ENCODE measurements at places on chromosomes 2 and 18.

GRCh38 chr2:153519257-153519875 lies 40.8 kb upstream of the RPRM start:
- peak; percentile 53 for DNase-seq

DNA sequence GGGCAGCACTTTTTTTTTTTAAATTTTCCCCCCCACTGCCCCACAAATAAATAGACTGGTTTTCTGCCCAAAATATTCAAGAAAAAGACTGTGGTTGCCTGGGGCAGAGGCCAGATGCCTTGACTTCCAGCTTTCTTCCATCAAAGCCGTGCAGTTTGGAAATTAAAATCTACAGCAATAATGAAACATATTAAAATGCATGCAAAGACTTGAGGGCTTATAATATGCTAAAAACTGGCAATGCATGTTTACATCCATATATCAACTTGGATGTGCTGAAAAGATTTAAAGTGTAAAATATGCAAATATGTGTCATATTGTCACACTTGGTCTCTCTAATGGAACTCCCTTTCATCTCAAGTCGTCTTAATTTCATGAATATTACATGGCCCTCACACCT lies 2036.2 kb upstream of the PIK3C3 start:
- no peak for DNase-seq

DNA sequence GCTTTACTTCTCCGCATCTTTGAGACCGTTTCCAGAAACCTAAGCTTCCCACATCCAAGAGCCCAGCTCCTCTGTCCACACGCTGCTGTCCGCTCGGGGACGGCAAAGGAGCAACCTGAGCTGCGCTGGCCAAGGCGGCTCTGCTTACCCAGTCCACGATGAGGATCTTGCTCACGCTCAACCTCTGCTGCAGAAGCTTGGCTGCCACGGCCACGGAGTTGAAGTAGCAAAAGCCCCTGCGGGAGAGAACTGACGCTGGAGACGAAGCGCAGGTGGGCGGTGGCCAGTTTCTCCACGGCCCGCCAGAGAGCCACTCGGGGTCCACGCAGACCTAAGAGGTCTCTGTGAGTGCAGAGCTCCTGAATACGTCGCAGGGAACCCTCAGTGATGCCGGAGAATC lies 236.1 kb downstream of the TWIST2 start:
- no peak for DNase-seq

GRCh38 chr2:3399381-3399780 lies 19.9 kb downstream of the TRAPPC12 start:
- no peak for DNase-seq

DNA sequence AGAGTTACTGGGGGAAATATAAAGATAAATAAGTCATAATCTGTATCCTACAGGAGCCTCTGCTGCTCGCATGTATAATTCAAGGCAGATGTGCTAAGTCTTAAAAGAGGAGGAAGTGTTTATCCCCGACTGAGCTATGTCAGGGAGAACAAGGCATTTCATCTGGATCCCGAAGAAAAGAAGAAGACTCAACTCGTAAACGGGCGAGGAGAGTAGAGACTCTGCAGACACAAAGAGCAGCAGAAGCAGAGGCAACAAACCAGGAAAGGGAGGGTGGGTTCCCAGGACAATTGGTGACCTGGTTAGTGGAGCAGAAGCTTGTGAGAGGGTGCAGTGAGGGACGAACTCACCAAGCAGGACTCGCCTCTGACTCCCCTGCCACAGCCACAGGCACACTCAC lies 368.6 kb downstream of the EIPR1 start:
- DNase-seq: no peak

GRCh38 chr2:220469201-220469600 lies 841.8 kb downstream of the SLC4A3 start:
- no peak for DNase-seq

DNA sequence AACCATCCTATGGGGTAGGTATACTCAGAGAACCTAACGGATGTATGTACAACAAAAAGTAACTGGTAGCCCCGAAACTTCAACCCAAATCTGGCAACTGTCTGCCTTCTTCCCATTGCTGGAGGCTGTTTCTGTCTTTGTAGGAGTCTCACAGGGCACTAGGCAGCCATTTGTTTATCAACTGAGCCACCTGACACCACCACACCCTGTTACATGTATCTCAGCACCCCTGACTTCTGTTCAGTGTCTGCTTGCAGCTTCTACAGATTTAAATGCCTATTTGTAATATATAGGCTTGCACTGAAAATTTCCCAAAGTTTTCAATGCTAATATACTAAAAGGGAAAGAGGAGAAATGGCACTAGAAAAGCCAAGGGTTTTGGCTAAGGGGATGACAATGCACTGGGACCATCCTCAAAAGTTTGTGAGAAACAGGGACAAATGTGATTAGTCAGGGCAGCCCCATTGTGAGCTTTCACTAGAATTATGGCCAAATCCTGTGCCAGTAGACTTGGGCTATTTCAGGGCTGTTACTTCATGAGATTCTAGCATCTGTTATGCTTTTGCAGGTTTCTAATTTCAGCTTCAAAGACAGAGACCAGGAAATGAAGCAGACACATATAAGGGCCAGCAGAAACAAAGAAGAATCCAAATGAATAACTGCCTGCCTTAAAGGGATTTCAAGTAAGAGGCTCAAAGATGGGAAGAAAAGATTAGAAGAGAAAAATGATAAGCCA lies 103.3 kb downstream of the MYO5B start:
- no peak for DNase-seq

DNA sequence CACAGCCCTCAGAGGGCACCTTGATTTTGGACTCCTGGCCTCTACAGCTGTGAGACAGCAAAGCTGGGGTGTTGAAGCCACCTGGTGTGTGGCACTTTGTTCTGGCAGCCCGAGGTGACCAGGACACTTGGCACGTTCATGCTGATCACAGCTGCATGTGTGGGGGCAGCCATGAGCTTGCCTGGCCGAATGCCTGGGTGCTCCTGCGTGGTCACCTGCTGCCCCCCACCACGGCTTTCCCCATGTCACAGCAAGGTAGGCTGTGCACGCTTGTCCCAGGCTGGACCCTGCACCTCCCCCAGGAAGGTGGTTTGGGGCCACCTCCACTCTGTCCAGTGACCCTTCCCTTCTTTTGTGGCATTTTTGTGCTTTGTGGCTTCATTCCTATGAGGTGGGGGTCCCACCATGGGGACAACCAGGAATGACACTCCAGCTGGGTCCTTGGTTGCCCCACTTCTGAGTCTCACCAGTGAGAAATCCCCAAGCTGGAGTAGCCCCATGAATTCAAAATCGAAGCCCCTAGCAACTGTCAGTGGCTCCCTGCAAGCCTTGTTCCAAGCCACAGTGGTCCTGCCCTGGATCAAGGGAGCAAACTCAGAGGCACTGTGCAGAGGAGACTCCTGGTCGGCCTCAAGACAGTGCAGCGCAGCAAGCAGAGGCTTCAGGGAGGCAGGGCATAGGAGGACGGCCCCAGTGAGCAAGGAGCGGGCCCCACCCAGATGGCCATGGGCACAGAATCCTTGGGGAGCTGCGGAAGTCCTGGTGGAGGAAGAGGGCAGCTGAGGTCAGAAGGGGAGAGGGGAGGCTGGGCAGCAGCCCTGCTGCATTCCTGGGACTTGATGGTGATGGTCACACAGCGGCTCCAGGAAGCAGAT lies 121.4 kb upstream of the HS6ST1 start:
- no peak for DNase-seq

- DNase-seq: no peak
These were observed 32.4 kb downstream of the NGEF start for GRCh38 chr2:232980683-232981082.

GRCh38 chr18:9838144-9838877 lies 47.5 kb upstream of the TXNDC2 start:
- DNase-seq: no peak

DNA sequence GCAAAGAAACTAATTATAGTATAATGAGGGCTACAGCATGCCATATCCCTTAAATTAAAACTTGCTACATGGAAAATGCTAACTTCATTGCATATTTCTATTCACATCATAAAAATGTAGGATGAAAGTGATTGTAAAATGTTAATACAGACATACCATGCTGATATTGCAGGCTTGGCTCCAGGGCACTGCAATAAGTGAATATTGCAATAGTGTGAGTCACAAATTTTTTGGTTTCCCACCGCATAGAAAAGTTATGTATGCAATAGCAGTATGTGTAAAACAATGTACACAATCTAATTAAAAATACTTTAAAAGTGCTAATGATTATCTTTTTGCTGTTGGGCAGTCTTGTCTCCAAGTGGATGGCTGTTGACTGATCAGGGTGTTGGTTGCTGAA lies 162.1 kb downstream of the CD8B2 start:
- DNase-seq: no peak

DNA sequence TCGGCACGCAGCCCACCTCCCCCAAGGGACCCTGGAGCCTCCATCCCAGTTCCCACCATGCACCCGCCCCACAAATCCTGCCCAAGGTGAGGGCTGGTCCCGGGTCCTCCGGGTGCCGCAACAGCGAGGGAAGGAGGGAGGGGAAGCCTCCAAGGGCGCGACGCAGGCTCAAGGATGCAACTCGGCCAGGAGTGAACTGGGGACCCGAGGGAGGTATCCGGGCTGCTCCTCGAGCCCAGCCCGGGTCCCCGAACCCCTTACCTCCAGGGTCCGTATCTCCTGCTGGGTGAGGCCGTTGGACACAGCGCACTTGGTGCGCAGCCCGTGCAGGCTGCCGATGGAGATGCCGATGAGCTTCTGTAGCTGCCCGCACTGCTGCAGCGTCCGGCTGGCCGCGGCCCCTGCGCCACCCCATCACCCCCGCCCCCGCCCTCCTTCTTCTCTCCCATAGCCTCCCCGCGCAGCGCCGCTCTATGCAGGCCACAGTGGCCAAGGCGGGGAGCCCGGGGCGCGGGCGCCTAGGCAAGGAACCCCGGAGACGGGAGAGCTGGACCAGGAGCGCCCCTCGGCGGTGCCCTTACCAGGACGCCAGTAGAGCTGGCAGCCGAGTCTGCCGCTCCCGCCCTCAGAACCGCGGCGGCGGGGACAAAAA lies 124.1 kb downstream of the ANKRD30BL start:
- peak; percentile 8 for DNase-seq

DNA sequence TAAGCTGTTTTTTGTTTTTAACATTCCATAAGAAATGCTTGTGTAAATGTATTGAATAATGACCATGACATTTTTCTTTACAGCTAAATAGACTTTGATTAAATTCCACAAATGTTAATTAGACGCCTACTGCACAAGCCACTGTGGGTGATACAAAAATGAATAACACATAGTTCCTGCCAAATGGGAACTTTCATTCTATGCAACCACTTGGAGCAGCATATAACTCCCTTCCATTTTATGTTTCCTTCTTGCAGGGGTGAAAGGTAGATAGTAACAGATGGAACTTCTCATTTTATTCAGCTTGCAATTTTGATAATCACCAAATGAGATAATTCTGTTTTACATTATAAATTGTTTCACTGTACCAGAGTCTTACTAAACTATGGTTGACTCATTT lies 70.0 kb upstream of the THUMPD2 start:
- DNase-seq: no peak

- DNase-seq: no peak
These were observed 74.9 kb upstream of the MYL1 start for GRCh38 chr2:210389856-210390255.

DNA sequence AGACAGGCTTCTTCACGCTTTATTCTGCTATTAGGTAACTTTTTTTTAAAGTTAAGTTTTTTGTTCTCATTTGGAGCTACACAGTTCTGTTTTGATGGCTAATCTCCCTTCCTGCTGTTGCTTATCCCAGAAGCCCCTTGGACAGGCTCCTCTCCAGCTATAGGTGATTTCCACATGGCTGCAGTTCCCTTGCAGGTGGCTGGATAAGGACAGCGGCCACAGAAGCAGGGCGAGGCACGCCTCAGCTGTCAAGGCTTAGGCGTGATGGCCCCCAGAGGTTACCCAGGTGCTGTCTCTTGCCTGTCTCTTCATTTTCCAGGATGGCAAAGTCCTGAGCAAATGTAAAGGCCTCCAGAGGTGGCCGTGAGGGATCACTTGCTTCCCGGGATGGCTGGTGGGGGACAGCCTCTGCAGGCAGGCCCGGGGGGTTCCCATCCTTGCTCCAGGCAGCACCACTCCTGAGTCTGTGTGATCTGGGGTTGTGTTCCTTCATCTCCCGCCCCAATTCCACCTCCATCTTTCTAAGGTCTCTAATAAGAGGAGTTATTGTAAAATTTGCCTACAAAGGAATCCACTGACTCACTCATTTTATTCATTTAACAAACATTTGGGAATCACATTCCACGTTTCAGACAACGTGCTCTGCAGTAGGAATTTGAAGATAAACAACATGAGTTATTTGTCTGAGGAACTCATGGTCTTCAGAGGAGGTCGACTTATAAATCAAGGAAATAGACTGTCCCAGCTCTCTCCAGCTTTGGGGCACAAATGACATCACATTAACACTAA lies 53.4 kb downstream of the NAPG start:
- DNase-seq: no peak

DNA sequence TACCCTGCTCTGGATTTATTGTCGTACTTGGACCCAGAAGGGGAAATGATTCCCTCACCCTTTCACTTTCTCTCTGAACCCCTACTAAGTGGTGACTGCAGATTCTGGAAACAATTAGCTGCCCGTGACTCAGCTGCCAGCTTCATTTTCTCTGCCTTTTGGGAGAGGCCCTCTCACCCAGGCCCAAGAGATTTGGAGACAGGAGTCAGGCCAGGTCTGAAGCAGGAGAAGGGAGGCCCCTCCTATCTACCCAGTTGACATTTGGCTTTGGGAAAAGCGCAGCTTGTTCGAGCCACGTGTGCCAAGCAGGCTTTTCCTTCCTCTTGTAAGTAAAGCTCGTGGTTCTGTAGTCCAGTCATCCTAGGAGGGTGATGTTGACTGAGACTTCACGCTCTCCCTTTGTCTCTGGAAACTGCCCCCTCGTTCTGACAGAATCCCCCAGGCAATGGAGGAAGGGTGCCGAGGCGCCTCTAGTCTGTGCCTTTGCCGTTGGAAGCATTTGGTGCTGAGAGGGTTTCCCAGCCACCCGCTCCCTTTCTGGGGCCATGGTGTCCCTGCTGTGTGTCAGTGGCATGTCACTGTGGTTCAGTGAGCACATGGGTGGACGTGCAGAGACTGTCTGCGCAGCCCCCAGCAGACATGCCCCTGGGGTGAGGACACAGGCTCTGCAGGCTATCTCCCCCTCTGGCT lies 8.6 kb downstream of the OXER1 start:
- DNase-seq: no peak

- DNase-seq: no peak
These were observed 30.8 kb downstream of the LPIN1 start for GRCh38 chr2:11777066-11777782.

DNA sequence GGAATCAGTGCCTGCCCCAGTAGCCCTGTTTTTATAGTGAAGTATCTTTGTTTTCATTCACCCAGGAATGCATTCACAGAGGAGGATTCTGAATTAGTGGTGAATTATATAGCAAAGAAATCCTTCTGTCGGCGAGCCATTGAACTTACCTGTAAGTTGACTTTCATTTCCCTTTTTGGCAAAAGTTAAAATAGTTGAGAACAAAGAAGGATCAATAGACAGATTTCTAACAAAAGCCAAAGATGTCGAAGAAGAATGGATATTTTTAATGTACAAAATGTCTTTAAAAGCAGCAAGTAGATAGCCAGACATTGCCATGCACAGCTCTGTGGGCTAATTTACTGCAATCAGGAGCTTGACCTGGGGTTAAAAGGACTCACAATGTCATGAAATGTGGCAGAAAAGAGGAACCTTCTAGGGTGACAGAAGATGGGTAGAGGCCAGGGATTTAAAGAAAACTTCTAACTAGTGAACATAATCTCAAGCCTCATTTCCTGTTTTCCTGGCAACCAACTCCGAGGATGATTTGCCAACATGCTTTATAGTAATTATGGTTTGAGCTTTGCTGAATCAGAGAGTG lies 53.8 kb upstream of the TMEM87B start:
- peak; percentile 55 for DNase-seq

Measured in OCI-LY7 (cell line).